ENCODE measurements at places on chromosomes 3 and 15.

DNA sequence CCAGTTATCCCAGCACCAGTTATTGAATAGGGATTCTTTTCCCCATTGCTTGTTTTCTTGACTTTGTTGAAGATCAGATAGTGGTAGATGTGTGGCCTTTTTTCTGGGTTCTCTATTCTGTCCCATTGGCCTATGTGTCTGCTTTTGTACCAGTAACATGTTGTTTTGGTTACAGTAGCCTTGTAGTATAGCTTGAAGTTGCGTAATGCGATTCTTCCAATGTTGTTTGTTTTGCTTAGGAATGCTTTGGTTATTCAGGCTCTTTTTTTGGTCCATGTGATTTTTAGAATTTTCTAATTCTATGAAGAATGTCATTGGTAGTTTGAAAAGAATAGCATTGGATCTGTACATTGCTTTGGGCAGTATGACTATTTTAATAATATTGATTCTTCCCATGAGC, 94.3 kb upstream of the CHMP2B start:
- no peak for DNase-seq

GRCh38 chr3:172104471-172105072, 65.2 kb downstream of the FNDC3B start:
- DNase-seq, result no peak

DNA sequence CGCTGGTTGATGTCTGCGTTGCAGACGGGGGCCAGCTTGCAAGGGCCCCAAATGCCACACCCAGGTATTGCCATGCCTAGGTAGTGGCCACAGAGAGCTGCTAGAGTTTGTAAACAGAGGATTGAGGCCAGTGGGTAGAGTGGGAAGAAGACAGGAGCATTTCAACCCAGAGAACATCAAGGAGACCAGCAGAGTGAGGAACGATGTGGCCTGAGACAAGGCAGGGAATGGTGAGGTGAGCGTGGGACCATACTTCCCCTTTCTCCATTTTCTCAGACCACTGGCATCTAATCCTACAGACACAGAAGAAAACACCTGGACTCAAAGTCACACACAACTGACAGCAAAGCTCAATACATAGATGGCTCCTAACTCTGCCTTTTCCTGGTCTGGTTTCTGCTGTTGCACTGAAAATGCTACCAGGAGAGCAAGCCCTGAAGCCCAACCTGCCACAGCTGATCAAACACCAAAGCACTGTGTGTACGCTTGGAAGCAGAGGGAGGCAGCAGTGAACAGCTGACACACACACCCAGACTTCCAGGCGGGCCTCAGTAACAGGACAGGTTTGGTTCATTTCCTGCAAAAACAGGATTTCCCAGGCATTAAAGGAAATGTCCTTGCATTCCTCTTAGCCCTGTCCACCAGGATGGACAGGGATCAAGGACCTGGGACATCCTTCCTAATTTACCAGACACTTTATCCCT, 1.6 kb downstream of the FAM174B start:
- DNase-seq, result no peak

GRCh38 chr3:5194341-5194740, 6.8 kb downstream of the EDEM1 start:
- no peak for DNase-seq

GRCh38 chr3:141456301-141456625, 30.6 kb upstream of the RASA2 start:
- no peak for DNase-seq

DNA sequence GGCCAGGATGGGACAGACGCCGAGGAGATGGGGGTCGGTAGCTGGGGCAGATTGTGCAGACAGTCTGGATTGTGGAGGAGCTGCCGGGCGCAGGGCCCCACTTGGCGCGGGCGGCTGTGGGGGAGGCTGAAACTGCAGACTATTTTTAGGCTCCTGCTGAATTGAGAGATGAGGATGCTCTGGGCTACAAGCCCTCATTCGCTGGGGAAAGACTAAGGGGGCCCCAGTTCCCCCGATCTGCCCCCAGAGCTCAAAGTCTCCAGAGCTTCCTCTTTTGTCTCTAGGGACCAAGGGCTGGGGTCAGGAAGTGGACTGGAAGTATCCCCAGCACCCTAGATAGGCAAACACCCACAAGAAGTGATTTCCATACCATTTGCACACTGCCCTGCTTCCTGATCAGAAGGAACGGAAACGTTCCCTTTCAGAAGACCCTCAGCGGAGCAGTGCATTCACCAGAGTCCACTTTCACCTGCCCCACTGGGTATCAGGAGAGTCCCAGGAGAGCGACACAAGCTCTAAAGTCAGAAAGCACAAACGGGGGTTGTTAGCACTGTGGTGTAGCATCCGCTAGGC, 29.7 kb downstream of the SEMA7A start:
- no peak for DNase-seq

DNA sequence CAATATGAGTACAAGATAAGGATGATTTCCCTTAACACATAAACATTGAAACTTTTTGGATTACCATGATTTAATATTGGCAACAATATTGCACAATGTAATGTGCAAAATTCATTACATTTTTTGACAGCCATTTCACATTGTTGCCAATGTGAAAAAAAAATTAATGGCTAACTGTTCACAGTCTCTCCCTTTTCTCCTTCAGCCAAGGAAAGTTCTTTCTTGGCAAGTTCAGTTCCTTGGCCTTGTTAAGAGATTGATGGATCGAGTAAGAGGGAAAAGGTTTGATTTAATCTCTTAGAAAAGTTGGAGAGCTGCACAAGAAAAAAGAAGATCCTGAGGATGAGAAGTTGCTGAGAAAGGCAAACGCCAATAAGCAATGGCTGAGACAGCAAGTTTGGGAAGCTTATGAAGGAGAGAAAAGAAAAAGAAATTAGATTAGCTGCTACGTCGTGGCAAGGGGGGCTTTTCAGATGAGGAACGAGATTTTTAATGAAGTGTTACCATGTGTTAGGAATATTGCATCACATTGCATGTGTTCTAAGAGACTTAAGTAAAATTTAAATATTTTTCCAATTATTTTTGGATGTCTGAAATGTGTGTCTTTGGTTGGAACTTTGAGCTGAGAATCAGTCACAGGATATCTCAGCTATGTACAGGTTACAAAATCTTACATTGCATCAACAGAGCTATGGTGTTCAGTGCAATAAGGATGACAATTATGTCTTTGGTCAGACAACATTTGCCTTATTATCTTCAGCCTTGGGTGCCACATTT, 61.4 kb upstream of the ZNF280D start:
- no peak for DNase-seq

DNA sequence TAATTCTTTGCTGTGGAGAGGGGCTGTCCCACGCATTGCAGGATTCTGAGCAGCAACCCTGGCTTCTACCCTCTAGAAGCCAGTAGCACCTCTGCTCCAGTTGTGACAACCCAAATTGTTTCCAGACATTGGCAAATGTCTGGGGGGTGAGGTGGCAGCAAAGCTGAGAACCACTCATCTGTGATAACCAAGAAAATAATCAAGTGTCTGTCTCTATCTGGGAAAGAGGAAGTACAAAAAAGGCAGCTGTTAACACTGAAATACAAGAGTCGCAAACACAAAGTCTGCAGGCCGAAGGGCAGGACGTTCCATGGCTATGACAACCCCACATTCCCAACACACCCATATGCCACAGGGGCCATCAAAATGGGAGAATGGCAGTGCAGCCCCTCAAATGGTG, 42.2 kb upstream of the GNB5 start:
- DNase-seq, result no peak

Measured in progenitor cell of endocrine pancreas (in vitro differentiated cells).